ENCODE measurements at places on chromosomes 3 and 15.

- no peak for DNase-seq
These were observed 45.6 kb downstream of the CPN2 start for GRCh38 chr3:194305356-194306108.

DNA sequence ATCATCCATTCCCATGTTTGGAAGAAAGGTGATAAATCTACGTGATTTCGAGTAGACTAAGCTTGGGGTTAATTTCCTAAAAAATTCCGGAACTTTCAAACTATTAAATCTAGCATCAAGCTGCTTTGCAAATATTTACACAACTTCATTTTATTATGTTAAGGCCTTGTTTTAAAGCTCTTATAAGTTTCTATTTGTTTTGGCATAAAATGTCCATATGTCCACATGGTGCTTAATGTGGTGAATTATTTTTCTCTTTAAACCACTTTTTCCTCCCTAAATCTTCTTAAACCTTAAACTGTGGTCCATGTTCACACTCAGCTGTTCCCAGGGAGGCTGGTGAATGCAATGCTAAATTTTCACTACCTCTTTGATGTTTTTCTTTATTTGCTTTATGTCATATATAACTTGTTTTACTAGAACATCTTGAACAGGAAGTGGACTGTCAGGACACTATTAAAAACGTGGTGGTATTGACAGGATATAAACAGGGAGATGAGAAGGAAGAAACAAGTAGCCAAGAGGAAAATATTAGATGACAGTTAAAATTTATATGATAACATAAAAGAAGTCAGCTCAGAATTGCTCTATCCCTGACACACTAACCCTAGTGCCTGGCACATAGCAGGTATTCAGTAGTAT is 72.5 kb upstream of the AGTR1 start:
- no peak for DNase-seq

- peak; percentile 71 for DNase-seq
These were observed 38.4 kb upstream of the TRAK1 start for GRCh38 chr3:42052484-42053351.

DNA sequence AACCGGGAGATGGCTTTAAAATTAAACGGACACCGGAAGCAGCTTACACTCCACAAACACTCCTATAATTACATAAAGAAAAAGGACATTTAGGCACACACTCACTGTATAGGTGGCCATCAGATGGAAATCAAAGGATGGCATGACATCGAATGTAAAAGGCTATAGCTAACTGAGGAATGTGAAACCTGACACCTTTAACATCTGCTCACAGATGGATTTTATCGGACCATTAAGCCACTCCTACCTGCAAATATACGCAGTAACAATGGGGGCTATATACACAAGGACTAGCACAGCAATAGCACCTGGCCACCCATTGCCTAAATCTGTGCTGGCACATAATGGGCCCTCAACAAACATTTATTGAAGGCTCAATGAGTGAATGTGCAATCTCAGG is 14.5 kb upstream of the RBSN start:
- no peak for DNase-seq

DNA sequence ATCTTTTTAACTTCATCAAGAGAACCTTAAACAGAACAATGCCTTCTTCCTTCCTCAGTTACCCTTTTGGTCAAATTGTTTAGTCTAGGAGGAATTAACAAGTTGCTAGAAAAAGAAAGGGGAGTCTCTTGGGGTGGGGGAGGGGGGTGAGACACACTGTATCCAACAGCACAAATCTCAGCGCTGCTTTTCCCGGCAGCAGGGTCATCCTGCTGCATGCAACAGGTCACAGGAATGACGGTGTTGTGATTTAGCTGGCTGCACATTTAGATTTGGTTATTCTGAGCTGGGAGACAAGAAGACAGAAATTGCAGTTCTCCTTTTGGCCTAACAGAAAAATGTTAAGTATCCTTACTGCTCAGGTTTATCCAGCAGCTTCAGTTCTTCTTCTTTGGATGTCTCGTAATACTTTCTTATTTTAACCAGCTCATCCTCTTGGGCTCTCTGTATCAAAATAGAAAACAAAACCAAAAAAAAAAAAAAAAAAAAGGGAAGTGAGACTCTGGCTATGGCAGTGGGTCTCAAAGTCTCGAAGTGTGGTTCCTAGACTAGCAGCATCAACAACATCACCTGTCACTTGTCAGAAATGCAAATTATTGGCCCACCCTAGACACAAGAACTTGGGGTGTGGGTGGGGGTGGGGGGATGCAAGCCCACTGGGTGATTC is 190.5 kb downstream of the GREM1 start:
- no peak for DNase-seq

All from AG20443 (cell line).